ENCODE measurements at places on chromosomes 4 and X.

DNA sequence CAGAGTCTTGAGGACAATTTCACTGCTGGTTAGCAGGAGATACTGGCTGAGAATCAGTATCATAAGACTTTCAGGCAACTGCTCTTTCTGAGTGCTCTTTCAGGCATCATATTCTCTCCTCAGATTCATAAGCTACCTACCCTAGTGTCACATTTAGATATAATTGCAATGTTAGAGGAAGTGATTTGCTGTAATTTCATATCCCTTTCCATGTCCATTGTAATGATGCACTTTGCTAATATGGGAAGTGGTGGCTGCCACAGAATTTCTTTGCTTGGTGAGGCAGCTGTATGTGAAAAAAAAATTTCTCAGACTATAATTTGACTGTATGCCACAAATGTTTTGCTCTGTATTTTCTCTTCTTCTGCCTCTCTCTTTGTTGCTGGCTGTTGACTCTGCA is 63.3 kb downstream of the DOCK11 start:
- no peak for DNase-seq

- DNase-seq, result no peak
These were observed 7.6 kb upstream of the OGT start for GRCh38 chrX:71525316-71525715.

DNA sequence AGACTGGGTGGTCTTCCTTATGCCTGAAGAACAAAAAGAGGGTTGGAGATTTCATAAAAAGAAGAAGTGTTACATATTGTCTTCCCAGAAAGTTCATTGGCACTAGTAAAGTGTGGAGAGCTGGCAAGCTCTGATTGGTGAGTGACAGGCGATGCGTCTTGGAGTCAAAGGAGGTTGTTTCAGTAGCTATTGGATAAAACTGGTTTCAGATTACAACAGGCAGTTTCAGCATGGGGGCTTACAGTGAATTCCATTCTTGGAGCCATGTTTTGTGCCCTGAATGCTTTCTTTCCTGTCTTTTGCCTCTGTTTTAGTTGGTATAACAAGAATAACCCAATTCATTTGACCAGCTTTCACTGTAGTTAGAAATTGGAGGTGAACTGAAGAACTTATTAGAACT is 750.5 kb downstream of the ADGRL3 start:
- DNase-seq, result no peak

DNA sequence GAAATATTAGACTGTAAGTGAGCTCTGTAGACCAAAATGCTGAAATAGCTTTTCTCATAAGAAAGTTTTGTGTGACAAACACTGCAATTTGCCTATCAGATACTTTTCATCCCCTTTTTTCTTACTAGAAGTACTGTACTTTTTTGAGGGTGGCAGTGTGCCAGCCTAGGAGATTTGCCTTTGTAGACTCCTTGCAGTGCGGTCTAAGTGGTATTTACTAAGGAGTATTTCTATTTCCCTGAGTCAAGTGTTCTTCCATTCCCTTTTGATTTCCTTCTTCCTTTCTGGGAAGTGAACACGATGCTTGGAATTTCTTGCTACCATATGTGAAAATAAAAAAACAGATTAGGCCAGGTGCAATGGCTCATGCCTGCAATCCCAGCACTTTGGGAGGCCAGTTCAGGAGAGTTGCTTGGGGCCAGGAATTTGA is 34.6 kb downstream of the PDLIM5 start:
- DNase-seq, result no peak

DNA sequence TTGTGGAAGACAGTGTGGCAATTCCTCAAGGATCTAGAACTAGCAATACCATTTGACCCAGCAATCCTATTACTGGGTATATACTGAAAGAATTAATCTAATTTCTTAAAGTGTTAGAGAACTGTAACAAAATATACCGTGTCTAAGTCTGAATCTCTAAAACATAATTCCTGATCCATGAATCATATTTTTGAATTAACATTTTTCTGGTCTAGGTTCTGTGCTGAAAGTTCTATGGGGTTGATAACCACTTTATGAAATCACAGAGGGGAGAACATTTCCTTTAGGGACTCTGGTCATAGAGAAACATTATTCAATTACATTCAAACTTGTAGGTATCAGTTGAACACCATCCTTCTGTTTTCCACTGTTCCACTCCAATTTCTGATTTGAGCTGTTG is 91.9 kb upstream of the ETNPPL start:
- no peak for DNase-seq

- DNase-seq, result no peak
These were observed 210.3 kb upstream of the EPHA5 start for GRCh38 chr4:65880594-65880993.

GRCh38 chr4:35725131-35725530 is 519.2 kb downstream of the ARAP2 start:
- DNase-seq, result no peak

GRCh38 chr4:68383115-68383514 is 33.2 kb upstream of the YTHDC1 start:
- no peak for DNase-seq

DNA sequence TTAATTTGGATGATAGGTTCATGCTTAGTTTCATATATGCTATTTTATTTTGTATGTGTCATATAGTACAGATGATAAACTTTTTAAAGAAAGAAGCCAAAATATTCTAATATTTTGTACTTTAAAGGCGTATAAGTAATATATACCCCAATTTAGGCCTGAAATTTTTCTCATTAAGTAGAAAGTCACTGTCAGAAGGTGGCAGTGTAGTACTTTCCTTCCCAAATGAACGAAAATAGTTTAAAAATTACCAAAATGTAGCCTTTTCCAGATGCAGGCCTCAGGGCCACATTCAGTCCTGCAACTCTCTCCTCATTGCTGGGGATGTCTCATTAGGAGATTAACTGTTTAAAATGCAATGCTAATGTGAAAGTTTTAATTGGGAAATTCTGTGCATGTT is 1263.6 kb downstream of the C4orf33 start:
- no peak for DNase-seq

GRCh38 chr4:127623797-127624083 is 9.0 kb upstream of the INTU start:
- peak; percentile 54 for DNase-seq

DNA sequence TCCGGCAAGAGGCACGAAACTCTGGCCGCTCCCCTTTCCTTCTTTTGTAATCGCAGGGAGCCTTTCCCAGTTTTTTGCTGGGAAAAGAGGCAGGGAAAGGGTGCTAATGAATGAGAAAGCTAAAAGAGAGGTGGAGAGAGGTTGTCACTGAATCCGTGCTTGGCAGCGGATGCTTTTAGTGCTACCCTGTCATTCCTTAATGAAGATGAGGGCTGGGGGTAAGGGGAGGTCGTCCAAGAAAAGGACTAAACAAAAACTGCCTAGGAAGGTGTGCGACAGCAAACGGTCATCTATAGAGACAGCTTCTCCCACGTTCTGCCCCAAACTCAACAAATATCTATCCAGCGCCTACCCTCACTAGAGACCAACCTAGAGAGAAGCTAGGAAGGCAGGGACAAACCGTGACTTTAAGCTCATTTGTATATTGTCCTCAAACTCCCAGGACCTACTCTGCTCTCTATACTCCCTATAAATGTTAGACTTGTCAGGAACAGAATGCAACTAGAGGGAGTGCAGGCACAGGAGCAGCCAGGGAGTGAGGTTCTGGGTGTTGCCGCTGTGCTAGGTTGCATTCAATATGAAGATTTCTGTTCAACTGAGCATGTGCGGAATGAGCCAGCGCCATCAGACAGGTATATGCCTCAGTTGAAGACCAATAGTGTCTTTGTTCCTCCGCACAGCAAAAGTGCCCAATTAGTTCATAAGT is 777 bp upstream of the CASK start:
- no peak for DNase-seq

DNA sequence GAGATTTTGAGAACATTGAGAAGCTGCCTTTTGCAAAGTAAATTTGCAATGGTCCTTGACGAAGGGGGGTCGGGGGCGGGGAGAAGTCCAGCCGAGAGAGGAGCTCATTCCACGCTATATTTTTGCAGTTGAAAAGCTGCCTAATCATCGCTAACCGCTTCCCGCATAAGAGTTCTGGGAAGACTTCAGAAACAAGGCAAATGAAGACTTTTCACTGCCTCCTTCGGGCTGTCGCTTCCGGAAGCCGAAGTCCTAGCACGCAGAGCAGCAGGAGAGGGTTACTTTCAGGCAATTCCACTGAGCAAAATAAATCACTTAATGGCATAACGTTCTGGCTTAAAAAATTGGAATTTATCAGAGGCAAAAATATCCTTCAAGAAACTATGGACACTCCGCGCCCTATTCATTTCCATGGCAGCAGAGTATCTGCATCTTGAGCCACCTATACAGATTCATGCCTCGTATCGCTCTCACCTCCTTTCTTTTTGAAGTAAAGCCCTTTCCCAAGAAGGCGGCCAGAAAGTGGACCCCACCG is 2.6 kb upstream of the LRAT start:
- no peak for DNase-seq

DNA sequence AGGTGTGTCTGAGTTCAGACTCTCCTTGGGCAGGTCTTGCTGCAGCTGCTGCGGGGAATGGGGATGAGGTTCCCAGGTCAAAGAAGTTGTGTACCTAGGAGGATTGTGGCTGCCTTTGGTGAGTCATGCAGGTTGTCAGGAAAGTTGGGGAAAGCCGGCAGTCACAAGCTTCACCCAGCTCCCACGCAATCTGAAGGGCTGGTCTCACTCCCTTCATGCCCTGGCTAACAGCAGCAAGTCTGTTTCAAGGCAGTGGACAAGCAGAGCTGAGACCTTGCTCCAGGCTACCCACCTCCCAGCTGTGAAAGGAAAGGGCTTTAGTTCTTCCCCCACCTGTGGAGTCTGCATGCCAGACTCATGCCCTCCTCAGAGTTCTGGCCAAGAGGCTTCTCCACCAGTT is 287.2 kb downstream of the DTHD1 start:
- no peak for DNase-seq

DNA sequence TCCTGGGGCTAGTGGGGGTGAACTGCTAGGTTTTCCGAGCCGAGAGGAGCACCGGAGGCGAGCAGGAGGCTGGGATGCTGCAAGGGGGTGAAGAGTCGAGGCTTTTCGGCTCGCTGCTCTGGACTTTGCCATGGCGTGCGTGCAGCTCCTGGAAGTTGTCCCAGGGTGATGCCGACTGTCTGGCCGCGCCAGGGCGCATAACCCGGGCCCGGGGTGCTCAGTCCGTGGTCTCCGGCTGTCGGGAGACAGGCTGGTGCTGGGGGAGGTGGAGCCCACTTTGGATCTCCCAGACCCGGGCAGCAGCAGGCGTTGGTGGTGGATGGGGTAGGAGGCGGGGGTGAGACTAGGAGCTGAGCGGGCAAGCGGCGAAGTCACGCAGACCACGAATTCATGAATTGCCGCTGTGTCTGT is 793 bp downstream of the GRIA3 start:
- DNase-seq, result peak; percentile 52

DNA sequence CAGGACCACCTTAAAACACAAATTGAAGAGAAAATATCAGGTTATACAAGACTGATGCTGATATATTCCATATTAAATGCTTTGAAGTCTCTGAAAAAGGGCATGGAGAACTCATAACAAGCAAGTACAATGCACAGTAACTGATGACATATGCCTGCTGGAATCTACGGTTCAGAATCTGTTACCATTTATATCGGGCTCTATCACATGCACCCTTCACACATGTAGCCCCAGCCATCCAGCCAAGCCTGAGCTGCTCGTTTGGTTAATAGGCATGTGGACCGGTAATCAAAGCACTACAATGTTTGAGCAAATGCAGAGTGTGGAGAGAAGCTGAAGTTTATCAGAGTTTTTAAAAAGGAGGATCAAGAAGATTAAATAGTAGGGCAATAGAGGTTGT is 11.8 kb downstream of the COMMD8 start:
- peak; percentile 46 for DNase-seq

DNA sequence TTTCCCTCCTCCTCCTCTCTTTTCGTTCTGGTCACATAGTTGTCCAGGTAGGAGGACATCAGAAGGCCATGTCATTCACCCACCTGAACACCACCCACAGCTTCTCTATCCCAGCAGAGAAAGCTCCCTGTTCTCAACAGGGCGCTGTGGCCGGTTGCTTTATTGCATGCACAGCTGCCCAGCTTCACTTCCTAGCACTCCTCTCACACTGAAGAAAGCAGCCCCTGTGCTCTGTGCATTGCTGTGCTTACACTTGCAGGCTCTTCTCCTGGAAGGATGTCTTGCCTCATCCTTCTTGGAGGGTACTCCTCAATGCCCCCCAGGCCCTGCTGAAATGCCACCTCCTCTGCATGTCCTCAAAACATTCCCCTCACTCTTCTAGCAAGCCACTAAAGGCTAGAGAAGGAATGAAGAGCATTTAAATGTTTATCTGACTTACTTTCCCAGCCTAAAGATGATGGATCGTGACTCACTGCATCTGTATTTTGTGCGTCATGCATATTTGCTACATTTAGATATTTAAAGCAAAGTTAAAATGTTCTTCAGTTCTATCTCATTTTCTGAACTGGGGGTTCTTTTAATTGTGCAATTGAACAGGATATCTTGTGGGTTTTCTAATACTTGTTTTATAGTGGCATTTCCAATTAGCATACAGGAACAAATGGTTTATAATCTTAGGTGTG is 186.4 kb upstream of the PUDP start:
- DNase-seq, result no peak

- DNase-seq, result no peak
These were observed 147.0 kb downstream of the PACRGL start for GRCh38 chr4:20847124-20847747.
